RCC 7860 (cell line): ENCODE measurements at places on chromosomes 7 and 10.

GRCh38 chr7:52151559-52151958 lies 835.0 kb upstream of the COBL start:
- DNase-seq, result no peak

- DNase-seq, result no peak
Observed at GRCh38 chr7:22698767-22699166, 28.2 kb upstream of the IL6 start.

- no peak for DNase-seq
Observed at GRCh38 chr10:128863411-128863810, 603.6 kb upstream of the MGMT start.

DNA sequence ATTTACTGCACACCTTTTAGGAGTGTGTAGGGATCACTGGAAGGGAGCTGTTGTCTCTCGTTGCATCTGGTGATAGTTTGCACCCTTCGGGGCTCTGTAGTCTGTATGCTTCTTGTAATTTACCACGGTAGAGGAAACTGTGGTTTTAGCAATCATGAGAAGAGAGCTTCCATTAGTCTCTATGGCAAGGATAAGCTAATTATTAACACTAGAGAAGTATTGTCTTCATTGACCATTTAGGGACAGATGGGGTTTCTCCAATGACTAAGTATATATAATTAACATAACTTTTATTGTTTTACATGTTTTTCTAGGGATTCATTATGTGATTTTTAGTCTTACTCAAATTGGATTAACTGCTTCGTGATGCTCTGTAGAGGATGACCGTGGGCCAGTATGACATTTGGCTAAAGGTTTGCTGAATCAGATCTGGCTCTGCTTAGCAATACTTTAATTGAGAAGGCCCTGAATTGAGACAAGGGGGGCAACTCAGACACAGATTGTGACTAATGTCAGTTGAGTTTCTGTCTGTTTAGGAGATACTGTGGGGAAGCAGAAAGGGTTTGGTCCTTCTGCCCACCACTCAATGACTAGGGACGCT lies 8.7 kb downstream of the SLC18A2 start:
- peak; percentile 23 for DNase-seq

GRCh38 chr10:16119445-16119844 lies 259.1 kb upstream of the MINDY3 start:
- DNase-seq, result no peak

- DNase-seq, result no peak
Observed at GRCh38 chr7:156173346-156173745, 361.1 kb upstream of the SHH start.

DNA sequence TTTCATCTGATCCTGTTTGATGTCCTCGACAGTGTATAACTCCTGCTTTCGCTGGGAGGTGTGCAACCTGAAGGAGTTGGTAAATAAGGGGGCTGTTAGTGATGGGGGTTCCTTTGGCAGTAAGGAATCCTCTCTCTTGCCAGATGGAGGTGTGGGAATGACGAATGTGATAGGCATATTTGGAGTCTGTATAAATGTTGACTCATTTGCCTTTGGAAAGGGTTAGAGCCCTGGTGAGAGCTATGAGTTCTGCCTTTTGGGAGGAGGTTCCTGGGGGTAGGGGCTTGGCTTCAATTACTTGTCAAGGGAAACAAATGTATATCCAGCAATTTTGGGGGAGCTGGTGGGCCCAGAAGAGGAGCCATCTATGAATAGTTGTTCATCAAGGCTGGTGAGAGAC lies 11.4 kb upstream of the CHST3 start:
- no peak for DNase-seq

- no peak for DNase-seq
Observed at GRCh38 chr7:44056681-44057080, 8.7 kb downstream of the PGAM2 start.

- DNase-seq, result peak; percentile 27
Observed at GRCh38 chr10:103859161-103860086, 4.0 kb upstream of the SH3PXD2A start.

- no peak for DNase-seq
Observed at GRCh38 chr10:49182776-49183175, 5.4 kb downstream of the TMEM273 start.

DNA sequence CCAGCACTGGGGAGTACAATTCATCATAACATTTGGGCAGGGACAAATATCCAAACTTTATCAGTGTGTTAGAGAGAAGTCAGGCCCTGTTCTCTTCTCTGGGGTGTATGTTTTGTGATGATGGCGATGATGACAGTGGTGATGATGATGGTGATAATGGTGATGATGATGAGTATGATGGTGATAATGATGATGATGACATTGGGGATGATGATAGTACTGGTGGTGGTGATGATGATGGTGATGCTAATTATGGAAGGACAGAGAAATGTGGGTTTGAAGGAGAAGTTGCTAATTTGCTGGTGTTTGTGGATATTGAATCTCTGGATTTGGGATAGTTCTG lies 64.0 kb downstream of the CAMK1D start:
- DNase-seq, result no peak

GRCh38 chr10:4212111-4212630 lies 427.2 kb upstream of the KLF6 start:
- DNase-seq, result no peak

GRCh38 chr10:102776779-102777456 lies 33.2 kb downstream of the WBP1L start:
- peak; percentile 23 for DNase-seq

- no peak for DNase-seq
Observed at GRCh38 chr10:100652406-100653135, 92.8 kb upstream of the PAX2 start.

DNA sequence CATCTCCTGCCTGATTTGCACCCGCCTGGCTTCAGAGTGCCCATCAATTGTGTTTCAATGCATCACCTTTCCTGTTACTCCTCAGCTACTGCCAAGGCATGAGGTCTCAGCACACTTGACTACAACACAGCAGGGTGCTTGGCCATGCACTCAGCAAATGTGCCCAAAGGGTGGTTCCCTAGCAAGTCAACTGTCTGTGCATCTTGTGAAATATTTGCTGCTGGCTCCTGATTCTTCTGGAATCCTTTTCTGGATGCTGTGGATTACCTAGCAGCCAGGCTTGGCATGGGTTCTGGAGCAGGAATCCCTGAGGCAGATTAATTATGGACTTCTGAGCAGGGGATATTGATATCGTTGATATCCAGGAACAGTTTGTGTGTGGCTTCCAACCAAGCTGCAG lies 662.6 kb upstream of the MGMT start:
- DNase-seq, result no peak

DNA sequence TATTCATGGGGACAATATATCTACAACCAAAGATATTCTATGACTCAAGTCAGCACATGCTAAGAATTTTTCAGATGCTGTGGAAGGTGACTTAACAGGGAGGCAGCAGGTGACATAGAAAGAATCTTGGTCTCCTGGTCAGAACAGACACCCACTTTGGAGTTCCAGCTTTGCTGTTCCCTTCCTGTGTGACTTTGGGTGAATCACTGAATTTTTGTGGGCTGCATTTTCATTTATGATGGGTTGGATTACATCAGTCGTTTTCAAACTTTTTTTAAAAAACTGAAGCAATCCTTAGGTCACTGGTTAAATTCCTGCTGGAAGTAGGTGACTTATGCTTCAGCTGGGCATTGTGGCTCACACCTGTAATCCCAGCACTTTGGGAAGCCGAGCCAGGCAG lies 24.9 kb downstream of the RGR start:
- DNase-seq, result peak; percentile 88

DNA sequence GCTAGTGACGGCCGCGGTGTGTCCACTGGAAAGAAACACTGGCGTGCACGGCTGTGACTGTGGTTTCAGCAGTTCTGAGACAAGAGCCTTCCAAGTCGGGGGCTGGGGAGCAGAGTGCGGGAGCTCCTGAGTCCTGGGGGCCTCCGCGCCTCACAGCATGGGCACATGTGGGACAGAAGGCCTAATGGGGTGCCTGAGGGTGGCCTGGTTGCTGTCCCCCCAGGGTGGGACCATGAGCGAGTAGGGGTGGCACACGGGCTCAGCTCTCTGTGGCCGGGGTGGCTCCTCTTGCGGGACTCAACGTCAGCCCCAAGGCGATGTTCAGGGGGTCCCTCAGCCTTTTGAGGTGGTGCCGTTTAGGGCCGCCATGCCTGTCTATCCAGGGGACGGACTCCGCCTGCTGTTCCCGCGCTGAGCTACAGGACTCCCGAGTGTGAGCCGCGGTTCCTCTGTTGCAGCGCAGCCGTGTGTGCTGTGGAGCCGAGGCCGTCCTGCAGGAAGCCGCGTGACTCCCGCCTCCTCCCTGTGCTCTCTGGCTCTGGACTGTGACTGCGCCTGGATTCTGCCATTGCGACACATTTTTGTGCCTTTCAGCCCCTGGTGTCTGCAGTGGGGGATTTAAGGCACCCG lies 23.5 kb upstream of the CHST12 start:
- no peak for DNase-seq

- DNase-seq, result no peak
Observed at GRCh38 chr10:70892631-70893030, 4.3 kb upstream of the PCBD1 start.

- DNase-seq, result no peak
Observed at GRCh38 chr7:34845666-34846361, 187.8 kb downstream of the NPSR1 start.

GRCh38 chr7:91352091-91352490 lies 87.9 kb downstream of the FZD1 start:
- DNase-seq, result no peak

DNA sequence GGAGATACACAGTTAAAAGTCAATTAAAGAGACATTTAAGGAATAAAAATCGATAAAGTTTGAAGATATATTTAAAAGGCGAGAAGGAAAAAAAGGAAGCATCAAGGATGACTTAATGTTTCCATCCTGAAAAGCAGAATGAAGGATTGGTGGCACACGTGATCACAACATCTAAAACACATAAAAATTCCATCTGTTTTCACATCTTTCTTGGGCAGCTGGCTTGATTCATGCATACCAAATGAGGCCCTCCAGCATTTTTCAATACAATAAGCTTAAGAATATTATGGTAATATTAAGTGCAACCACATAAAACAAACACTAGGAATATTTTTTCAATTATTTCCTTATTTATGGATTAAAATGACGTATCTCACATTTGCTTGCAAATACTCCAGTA lies 112.6 kb downstream of the TPK1 start:
- no peak for DNase-seq

DNA sequence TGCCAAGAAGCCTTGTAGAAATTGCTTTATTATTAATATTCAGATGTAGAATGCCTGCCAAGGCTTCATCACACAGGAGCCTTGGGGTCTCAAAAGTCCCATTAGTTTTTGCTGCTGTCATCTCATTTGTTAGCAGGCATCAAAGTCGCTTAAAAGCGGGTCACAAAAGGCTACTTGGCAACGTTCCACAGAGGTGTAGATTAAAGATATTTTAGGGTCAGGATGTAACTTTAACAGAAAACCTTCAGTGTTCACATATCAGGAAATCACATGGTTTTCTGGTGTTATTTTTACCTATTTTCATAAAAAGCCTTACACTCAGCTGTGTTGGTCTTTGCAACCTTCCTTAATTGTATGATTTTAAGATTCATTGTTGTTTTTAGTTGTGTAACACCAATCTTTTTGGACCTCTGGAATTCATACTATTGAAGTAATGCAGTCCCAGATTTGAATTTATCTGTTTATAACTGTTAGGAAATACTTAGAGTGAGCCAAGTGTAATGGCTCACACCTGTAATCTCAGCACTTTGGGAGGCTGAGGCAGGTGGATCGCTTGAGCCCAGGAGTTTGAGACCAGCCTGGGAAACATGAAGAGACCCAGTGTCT lies 65.3 kb downstream of the TET1 start:
- DNase-seq, result no peak
